ENCODE measurements at places on chromosomes 12 and 14.

DNA sequence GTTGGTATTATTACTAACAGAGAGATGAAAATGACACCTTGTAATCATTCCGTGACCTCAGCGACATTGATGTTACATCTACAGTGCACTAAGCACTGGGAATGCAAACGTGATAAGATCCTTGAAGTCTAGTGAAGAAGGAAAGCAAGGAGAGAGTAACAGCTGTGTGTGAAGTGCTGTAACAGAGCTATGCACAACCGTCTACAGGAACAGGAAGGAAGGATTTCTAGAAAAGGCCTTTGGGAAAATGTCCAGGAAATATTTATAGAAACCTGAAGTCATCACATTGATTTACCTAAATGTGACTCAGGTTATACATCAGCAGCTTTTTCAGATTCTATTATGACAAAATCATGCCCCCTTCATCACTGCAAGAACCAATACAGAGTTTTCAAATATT, 304.2 kb upstream of the AMIGO2 start:
- DNase-seq = no peak

DNA sequence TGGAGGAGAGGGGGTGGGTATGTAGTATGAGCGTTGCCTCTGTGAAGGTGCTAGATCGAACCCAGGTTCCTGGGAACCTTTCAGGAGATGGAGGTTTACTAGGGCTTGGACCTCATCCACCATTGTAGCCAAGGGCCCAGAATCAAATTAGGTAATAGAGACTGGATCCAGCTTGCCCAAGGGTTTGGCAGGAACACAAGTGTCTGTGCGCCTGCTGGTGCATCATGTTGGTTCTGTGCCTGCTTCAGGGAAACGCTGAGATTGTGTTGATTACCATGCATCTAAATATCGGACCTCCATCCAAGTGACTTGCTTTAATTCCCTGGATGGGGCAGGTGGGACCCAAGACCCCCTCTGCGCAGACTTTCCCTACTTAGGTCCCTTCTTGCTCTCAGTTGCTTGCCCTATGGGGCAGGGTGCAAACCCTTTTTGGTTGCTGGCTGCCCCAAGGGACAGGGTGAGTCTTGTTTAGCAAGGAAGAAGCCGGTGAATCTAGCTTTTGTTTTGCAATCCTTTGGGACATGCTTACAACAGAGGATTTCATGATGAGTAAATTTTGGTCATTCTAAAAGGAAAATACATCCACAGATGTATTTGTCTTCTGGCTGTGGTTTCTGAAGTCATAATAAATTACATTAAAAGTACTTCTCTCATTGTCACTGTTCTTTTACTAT, 189.8 kb upstream of the PRICKLE1 start:
- no peak for DNase-seq

GRCh38 chr14:101077481-101078074, 174.1 kb upstream of the RTL1 start:
- DNase-seq = no peak

- DNase-seq = no peak
Observed at GRCh38 chr14:22483863-22484593, 105.0 kb downstream of the DAD1 start.
